Iris pigment epithelial cell (primary cell): ENCODE measurements at places on chromosomes 12 and 14.

DNA sequence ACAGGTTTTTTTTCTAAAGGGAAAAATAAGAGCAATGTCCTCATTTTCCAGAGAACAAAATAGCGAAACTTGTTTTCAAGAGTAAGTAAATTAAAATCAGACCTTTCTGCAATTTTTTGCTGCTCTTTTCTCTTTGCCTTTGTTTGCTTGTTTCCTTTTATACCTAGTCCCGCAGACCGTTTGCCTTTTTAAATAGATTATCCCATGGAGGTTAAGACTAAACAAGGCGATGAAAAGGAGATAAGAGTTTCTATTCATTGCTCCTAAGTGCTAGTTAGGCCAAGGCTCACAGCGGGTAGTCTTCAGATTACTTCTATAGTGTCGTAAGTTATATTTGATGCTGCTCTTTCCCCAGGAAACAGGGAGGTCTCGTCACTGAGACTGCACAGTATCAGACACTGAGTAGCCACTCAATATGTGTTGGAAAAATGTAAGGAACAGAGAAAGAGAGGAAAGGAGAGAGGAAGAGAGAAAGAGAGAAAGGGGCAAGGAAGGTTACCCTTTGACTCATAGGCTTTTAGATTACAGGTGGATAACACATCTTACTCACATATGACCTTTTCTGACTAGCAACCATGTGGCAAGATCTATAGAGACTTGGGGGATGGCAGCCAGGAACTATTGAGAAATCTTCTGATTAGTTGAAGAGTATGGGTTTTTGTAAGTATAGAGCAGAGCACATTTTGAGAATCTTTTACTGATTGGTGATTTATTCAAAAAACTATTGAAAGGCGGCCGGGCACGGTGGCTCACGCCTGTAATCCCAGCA, 107.5 kb upstream of the PARP11 start:
- no peak for DNase-seq

- no peak for DNase-seq
Observed at GRCh38 chr14:99643343-99643742, 1.6 kb upstream of the HHIPL1 start.

GRCh38 chr12:110826592-110827200, 20.1 kb upstream of the CCDC63 start:
- DNase-seq: peak; percentile 80

- no peak for DNase-seq
Observed at GRCh38 chr12:27253347-27253746, 9.3 kb downstream of the STK38L start.

DNA sequence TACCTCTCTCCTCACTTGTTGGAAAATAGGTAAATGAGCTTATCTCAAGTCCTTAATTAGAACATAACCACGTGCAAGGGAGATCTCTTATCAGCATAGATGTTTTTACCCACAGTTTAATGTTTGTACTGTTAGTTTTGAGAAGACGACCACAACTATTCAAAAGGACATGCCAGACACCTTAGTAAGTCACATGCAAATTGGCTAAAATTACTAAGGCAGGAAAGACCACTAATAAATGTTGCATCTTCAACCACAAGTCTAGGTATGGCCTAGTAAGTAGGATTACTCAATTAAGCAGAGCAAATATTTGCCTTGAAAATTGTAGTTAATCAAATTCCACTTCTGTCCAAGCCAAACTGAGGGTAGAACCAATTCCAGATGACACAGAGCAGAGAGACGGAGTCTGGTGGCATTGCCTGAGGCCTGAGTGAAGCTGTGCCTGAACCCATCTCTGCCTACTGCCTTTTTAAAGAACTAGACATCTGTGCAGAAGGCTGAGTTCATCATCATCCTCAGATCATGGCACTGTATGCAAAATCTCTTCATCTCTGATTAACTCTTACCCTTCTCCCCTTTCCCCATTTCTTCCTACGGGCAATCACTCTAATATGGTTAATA, 29.7 kb upstream of the CHST11 start:
- DNase-seq: peak; percentile 79

DNA sequence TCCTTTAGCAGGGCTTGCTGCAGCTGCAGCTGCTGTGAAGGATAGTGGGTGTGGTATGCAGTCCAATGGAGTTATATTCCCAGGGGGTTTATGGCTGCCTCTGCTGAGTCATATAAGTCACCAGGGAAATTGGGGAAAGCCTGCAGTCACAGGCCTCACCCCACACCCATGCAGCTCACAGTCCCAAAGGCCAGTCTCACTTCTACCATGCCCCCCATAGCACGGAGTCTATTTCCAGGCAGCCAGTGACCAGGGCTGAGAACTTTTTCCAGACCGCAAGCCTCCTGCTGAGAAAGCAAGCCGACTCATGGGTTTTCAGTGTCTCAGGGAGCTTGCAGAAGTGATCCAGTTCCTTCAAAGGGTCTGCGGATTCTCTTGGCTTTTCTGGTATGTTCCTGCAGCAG, 322.4 kb upstream of the CLEC14A start:
- peak; percentile 6 for DNase-seq

DNA sequence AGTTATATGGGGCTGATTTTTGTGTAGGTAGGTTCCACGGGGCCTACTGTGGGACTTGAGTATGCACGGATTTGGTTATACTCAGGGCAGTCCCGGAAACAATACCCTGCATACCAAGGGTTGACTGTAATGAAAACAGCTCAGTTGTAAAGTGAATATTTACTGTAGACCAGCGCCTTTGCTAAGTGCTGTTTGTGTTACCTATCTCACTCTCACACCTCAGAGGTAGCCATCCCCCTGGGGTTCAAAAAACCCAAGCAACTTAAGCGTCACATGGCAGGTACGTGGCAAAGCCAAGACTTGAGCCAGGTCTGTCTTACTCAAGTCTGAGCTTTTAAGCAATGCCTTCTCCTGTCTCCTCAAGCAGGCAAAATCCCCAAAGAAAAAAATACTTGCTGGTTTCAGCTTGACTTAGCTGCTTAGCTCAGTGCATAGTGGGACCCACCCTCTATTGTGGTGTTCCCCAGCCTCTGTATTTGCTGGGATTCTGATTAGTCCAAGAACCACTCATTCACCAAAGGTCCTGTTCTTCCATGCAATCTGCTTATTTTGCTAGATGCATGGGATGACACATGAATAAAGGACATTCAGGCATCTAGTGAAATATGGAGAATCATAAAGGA, 34.2 kb upstream of the STRN3 start:
- peak; percentile 16 for DNase-seq

DNA sequence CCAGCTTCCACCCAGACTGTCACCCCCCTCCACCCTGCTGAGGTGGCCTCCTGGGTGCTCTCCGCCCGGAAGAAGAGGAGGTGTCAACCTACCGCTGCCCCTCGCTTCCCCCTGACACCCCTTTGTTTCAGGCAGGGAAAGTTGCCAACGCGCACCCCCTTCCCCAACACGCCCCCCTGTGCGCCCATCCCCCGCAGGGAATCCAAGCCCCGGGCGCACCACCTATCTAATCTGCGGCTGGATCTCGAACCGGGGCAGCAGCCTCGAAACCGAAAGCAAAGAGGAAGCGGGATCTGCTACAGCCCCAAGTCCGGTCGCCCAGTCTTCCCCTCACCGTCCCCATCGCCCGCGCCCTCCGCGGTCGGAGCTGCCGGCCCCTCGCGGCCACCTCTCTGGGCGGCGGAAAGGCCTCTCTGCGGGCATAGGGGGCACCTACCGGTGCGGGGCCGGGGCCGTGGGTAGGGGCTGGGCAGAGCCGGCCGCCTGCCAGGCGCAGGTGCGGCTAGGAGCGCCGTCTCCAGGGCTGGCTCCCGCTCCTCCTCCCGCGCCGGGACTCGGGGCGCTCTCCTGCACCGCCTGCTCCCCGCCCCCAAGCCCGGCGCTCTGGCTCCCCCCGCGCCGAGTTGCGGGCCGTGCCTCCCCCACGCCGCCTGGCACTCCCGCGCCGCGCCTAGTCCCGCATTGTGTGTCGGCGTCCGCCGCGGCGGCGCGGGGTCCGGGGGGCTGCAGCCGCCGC, 18.3 kb upstream of the PLEKHH1 start:
- peak; percentile 44 for DNase-seq

DNA sequence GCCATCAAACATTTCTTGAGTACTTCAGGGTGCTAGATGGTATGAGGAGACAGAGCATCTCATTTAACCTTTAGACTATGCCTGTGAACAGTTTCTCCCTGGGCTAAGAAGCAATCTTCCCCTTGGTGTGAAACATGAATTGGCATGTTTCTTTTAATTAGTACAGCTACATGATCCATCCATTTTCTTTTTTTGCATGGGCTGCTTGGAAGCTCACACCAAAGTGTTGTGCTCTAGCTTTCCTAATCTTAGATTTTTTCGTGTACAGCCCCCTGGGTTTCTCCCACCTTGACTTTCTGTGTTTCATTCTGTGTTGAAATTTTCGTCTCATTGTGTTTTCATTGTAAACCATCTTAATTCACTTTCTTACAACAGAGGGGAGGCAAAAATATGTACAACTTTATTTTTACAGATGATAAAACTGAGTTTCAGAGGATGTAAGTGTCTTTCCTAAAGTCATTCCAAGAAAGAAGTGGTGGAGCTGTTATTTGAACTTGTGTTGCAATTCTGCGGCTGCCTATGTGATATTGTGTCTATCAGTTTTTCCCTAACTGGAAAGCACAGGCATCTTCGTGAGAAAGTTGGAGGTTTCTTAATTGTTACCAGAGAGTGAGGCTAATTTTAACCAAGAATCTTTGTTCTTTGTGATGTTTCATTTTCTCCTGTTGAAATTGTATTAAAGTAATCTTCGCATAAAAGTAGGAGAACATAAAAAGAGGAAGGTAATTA, 64.5 kb downstream of the DAAM1 start:
- DNase-seq: peak; percentile 39

DNA sequence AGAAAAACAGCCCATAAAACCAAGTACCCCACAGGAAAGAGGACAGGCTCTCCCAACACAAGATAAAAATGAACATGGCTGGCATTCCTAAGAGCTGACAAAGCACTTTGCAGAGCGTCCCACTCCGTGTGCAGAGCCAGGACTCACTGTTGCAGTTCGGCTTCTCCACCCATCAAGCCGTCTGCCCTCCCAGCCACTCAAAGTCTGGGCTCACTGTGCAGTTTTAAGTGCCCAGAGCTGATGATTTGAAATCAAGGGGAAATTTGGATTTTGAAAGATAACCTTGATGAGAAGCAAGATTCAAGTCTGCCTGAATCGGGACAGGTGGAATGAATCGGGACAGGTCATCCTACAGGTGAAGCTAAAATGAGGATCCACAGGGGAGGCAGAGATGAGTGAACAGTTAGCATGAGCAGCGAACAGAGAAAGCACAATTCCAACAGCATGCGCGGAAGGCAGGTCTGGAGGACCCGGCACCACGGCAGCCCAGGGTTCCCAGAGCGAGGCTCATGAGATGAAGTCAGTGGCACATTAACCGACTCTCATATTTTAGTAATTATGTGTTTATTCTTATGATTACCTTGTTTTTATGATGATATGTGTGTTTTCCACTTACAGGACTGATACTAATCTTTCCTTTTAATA, 39.8 kb upstream of the GPR68 start:
- DNase-seq: peak; percentile 79

DNA sequence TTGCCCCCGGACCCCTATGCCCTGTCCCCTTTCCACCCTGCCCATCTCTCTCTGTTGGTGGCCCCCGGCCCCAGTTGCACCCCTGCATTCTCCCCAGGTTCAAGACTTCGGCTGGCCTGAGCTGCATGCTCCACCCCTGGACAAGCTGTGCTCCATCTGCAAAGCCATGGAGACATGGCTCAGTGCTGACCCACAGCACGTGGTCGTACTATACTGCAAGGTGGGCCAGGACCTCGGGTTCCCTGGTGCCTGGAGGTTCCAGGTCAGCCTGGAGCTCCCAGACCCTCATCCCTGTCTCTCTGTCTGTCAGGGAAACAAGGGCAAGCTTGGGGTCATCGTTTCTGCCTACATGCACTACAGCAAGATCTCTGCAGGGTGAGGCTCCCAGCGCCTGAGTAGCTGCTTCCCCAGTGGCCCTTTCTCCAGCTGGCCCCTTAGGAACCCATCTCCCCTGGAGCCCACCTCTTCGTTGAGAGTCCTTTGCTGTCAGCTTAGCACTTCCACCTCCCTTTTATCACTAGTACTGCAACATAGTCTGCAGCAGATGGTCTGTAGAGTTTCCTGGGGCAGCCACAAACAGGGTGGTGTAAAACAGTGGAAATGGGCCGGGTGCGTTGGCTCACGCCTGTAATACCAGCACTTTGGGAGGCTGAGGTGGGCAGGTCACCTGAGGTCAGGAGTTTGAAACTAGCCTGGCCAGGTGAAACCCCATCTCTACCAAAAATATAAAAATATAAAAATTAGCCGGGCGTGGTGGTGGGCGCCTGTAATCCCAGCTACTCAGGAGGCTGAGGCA, 5.8 kb downstream of the TNS2 start:
- DNase-seq: no peak

- peak; percentile 66 for DNase-seq
Observed at GRCh38 chr12:15732341-15733061, 56.7 kb downstream of the EPS8 start.

GRCh38 chr12:110088936-110089335, 35.2 kb upstream of the IFT81 start:
- no peak for DNase-seq

- DNase-seq: peak; percentile 28
Observed at GRCh38 chr14:31071151-31071550, 45.0 kb upstream of the STRN3 start.

DNA sequence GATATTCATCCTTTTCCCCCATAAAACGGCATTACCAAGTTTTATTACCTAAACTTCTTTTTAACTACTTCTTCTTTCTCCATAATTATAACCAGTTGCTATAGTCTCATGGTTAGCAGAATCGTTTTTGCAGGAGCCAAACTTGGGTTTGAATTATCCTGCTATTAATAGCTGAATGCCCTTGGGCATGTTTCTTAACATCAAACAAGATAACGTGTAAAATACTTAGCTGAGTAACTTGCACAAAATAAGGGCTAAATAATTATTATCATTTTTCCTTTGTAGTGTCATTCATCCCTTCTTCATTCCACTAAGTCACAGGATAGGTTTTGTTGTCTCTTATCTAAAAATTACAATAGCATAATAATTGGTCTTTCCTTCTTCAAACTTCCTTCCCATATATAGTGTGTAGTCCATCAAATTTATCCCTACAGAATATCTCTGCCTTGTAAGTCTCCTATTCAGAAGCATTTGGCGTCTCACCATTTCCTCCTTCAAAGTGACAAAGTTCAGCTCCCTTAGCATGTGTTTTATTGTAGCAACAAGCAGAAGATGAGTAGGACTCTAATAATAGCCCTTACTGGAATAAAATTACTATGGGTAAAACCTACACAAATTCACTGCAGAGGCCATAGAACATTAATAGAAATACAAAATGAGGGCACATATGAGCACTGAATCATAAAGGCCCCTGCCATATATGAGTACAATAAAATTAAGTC, 63.8 kb downstream of the FAR2 start:
- no peak for DNase-seq
